ENCODE measurements at places on chromosomes 5 and 9. TPM values are rescaled to one million over a fixed set of nuclear protein-coding genes. Genes with fewer than 3 reads are reported as not detected.

Gene OR1N2
- not detected for total RNA-seq

GRCh38 chr5:10453545-10453944 lies 11.9 kb downstream of the ROPN1L start:
- peak; percentile 61 for DNase-seq

Gene SH3GL2
- not detected for total RNA-seq

GRCh38 chr5:174459071-174459702 lies 265.2 kb upstream of the MSX2 start:
- DNase-seq: no peak

All from HFFc6 (cell line).